PC-9 (cell line): ENCODE measurements at places on chromosomes 12 and 14. TPM values are rescaled to one million over a fixed set of nuclear protein-coding genes. Genes with fewer than 3 reads are reported as not detected.

CLEC1B gene
- total RNA-seq: not detected in 2 replicates

RPS6KA5 gene
- 3.0 and 3.5 TPM in 2 replicates for total RNA-seq

ASCL4 gene
- not detected in 2 replicates for total RNA-seq

OR6C68 gene
- not detected in 2 replicates for total RNA-seq

FAM186B gene
- 1.3 and 1.7 TPM in 2 replicates for total RNA-seq

TAS2R50 gene
- total RNA-seq: 1.6 and 2.3 TPM in 2 replicates

ZNF839 gene
- total RNA-seq: 11.8 and 16.3 TPM in 2 replicates

PLEKHG7 gene
- total RNA-seq: not detected in 2 replicates

RNASE13 gene
- not detected in 2 replicates for total RNA-seq

ACSM4 gene
- total RNA-seq: not detected in 2 replicates

AMN gene
- total RNA-seq: 21.8 and 36.5 TPM in 2 replicates

PMEL gene
- 8.7 and 12.6 TPM in 2 replicates for total RNA-seq

ISCA2 gene
- total RNA-seq: 83.2 and 86.5 TPM in 2 replicates

SRGAP1 gene
- 18.0 and 24.5 TPM in 2 replicates for total RNA-seq

SRSF5 gene
- total RNA-seq: 385 and 395 TPM in 2 replicates

KRT71 gene
- not detected in 2 replicates for total RNA-seq

GEMIN2 gene
- total RNA-seq: 11.6 and 13.4 TPM in 2 replicates

HOXC4 gene
- total RNA-seq: 3.8 and 4.7 TPM in 2 replicates

EMP1 gene
- 542 and 909 TPM in 2 replicates for total RNA-seq

PLXNC1 gene
- 1.4 and 2.3 TPM in 2 replicates for total RNA-seq

LTBP2 gene
- total RNA-seq: 121 and 124 TPM in 2 replicates

FAR2 gene
- total RNA-seq: 11.0 and 12.3 TPM in 2 replicates

LPAR5 gene
- 14.2 and 14.8 TPM in 2 replicates for total RNA-seq

ERBB3 gene
- 127 and 145 TPM in 2 replicates for total RNA-seq

ARHGEF25 gene
- total RNA-seq: 12.9 and 18.8 TPM in 2 replicates

MUCL1 gene
- not detected in 2 replicates for total RNA-seq

CLEC6A gene
- total RNA-seq: not detected in 2 replicates

KRT75 gene
- not detected in 2 replicates for total RNA-seq

VRTN gene
- total RNA-seq: not detected in 2 replicates

SLC17A8 gene
- not detected in 2 replicates for total RNA-seq

GLIPR1L2 gene
- 0.30 TPM in 1 of 2 replicates, not detected in the other for total RNA-seq

ACACB gene
- total RNA-seq: 13.8 and 15.1 TPM in 2 replicates

ASPG gene
- 0.33 TPM in 1 of 2 replicates, not detected in the other for total RNA-seq

DAO gene
- total RNA-seq: not detected in 2 replicates

CLEC9A gene
- total RNA-seq: not detected in 2 replicates
